Skin of body (tissue), 3 donors: ENCODE measurements at places on chromosomes 2 and 18. TPM values are rescaled to one million over a fixed set of nuclear protein-coding genes. Genes with fewer than 3 reads are reported as not detected.
A peak's percentile ranks its signal among the peaks of the same experiment; 100 is the strongest.

The RASGRP3 gene
- 22.2 TPM for total RNA-seq

The ATP8B1 gene
- 23.0 TPM for total RNA-seq

The RAB6D gene
- total RNA-seq, result not detected

The SOX11 gene
- total RNA-seq, result 6.6 TPM

The RNF103 gene
- 27.7 TPM for total RNA-seq

The PCARE gene
- 0.10 TPM for total RNA-seq

GRCh38 chr2:162656516-162656915 lies 182.1 kb downstream of the KCNH7 start:
- DNase-seq, result no peak

GRCh38 chr18:51578406-51578980 lies 381.0 kb upstream of the MEX3C start:
- peak; percentile 23 for DNase-seq

DNA sequence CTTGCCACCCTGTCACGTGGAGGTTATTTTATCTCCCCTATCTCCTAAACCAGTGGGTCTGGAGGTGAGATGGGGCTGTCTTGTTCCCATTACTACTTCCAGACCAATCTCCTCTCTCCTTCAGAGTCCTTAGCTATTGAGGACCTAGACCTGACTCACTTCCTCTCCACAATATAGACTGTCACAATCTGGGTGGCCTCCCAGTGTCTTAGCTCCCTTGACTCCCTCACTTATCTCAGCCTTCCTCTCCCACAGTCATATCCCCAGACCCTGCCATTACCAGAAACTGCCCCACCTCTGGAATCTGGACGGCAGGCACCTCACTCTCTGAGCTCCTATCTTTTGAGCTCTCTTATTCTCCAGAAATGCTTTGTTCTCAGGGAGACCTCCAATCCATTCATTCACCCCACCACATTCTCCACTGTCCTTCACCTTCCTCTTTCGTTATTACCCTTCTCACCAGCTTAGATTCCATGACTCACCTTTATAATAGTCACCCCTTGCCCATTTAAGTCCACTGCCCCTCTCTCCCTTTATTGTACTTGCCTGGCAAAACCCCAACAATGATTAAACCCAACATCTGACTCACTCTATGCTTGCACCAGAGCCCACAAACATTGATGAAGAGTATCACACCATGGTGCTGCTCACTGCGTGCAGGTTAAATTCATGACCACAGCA lies 23.3 kb upstream of the SIX3 start:
- no peak for DNase-seq

DNA sequence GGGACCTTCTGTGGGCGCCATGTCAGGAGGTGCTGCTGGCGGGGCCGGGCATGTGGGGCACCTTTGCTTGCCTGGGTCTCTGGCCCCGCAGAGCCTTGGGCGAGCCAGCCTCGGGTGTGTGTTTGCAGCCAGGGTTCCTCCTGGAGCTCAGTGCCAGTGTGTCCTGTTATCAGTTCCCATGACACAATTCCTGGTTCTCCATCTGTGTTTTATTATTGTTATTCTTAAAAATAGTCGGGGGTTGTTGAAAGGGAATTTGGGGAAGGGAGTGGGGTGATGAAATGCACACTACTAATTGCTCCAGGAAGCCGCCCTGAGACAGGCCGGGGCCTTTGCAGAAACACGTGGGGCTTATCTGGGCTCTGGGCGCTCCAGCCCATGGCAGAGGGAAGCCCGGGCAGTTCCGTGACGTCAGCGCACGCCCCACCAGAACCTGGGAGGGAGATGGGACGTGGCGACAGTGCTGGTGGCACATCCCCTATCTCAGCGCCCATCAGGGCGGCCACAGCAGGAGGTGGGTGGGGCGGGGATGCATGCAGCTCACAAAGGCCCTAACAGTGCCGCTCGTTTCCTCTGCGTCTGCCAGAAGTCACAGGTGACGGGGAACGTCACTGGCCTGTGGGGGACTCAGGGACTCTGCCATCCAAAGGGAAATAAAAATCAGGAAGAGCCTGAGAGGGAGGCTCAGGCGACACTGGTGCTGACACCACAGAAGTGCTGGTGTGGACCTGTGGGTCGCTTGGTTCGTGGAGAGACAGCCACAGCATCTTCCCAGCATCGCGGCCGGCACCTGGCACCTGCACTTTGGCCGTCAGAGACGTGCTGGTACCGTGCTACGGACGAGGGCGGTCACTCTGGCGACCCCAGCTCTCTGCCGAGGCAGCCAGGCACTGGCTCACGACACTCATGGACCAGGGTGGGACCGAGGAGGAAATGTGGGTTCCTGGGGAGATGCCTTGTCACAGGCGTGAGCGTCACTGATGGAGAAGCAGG lies 131.0 kb downstream of the NFATC1 start:
- no peak for DNase-seq

DNA sequence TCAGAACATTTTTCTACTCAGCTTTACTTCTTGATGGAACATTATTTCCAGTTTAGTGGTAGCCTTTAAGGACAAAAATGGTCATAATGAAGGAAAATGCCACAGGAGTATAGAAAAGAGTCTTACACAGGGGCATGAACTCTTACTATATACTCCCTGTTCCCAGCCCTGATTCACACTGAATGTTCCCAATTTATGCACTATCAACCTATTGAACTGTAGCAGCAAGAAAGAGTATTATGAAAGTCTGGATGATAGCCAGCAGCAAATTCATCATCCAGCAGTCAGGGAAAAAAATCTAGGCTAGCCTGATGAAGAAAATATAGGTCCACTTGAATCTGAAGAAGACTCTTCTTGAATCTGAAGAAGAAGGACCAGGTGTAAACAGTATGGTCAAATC lies 1170.3 kb upstream of the CHAC2 start:
- DNase-seq, result no peak

GRCh38 chr18:7480879-7481278 lies 86.2 kb upstream of the PTPRM start:
- no peak for DNase-seq

- DNase-seq, result no peak
These were observed 45.8 kb upstream of the FLACC1 start for GRCh38 chr2:201402651-201403562.

DNA sequence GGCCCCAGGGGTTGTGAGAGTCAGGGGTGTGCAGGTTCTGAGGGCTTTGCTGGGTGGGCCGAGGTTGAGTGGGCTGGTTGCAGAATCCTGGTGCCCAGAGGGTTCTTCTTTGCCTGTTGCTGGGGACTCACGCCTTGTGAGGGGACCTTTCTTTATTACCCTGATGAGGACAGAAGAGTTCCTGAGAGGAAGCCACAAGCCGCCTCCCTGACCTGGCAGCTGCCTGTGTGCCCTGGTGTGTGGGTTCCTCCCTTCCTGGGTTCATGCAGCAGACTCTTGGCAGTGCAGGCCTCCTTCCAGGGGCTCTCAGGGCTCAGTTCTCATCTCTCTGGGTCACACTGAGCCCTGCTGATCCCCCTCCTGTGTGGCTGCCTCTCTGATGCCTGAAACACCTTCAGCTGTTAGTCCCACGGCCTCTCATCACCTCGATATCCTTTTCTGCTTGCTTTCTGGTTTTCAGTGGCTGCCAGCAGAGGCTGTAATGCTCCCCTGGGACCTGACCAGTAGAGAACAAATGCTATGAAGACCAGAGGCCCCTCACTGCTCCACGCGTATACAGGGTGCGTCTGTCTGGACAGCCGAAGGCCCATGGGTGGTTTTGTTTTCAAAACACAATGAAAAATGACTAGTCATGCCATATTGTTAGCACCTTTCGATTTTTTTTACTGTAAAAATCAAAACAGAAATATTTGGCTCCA lies 191.3 kb downstream of the AGAP1 start:
- no peak for DNase-seq

- DNase-seq, result no peak
These were observed 4.9 kb downstream of the VIT start for GRCh38 chr2:36701391-36701795.

DNA sequence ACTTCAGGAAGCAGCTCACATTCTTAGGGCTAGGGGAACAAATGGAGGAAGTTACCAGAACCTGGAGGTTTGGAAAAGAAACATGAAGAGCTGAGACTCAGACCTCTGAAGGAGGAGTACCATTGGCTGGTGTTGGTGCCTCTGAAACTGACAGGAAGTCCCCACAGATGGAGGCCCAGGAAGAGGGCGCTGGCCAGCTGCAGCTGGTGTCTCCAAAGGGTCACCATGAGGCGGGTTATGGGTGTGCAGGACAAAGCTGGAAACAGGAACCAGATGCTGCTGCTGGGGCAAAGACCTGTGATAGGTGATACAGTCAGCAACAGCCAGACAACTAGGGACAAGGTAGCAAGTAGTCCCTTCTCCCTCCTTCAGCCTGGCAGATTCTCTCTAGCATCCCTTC lies 136.5 kb upstream of the SERPINE2 start:
- no peak for DNase-seq

DNA sequence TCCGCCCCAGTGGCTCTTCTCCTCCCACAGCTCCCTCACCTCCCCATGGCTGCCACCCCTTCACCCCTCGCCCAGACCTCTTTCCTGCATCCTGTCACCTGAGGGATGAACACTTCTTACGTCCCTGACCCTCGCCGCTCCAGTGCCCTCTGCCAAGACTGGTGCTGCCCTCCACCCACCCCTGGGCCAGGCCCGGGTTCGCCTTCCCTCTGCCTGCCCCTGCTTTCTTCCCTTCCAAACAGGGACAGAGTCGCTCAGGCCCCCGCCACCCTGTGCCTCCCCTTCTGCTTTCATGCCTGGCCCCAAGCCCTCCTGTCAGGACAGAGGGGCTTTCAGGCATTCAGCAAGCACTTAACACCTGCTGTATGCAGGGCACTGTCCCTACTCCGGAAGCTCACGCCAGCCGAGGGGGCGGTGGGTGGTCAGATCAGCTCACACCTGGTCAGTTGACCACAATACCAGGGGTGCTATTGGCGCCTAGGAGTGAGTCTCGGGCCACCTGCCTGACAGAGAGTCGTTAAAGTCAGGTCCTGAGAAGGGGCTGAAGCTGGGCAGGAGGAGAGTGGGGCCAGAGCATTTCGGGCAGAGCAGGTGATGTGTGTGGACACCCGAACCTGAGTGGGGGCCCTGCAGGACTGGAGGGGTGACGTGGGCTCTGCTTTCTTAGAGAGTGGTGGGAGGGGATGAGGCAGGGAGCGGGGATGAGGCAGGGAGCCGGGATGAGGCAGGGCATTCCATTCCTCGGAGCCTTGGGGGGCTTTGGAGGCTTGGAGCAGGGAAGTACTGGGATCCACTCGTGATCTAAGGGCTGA lies 26.0 kb upstream of the HPCAL1 start:
- no peak for DNase-seq

- no peak for DNase-seq
These were observed 288.5 kb upstream of the HNMT start for GRCh38 chr2:137675584-137676327.

- DNase-seq, result no peak
These were observed 749.6 kb upstream of the VRK2 start for GRCh38 chr2:57296795-57297517.

GRCh38 chr18:31046916-31047315 lies 4.4 kb upstream of the DSC3 start:
- no peak for DNase-seq

GRCh38 chr2:20080428-20080827 lies 29.0 kb upstream of the LAPTM4A start:
- DNase-seq, result no peak

DNA sequence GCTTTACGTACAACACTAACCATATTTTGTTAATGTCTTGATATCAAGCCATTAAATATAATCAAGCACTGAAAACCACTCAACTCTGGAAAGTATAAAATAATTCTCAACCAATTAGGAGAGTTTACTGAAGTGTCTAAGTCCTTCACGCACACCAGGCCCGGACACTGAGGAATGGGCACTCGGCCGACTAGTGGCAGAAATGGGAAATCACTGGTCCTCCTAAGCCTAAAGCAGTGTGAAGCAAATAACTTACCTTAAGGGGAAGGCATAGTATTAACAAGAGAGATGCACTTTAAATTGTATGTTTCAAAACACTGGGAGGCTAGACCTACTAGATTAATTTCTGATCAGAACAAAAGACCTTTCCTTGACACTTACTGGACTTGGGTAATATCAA lies 45.7 kb downstream of the FAM210A start:
- no peak for DNase-seq

- DNase-seq, result peak; percentile 8
These were observed at the start of gene SPDYA for GRCh38 chr2:28810384-28811285. SPDYA (plus strand) TSS chr2:28810834; CDS start chr2:28816015, 5,181 bp downstream.

- no peak for DNase-seq
These were observed 288.9 kb downstream of the SLC4A3 start for GRCh38 chr2:219916281-219916680.

DNA sequence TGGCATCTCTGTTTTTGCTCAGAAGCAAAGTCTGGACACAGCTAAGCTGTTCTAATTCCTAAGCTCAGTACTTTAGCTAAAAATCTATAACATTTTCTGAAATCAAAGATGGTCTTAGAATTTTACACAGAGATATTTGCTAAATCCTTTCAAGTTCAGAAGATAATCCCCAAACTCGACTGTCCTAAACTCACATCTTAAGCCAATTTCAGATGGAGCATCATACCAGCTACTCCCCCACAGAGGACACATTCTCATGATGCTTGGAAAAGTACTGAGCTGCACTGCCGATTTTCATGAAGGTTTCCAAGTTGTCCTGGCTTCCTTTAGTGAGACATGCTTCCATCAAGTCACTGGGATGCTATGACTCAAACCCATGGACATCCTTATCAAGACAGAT lies 535.5 kb downstream of the SUCLG1 start:
- DNase-seq, result no peak

GRCh38 chr2:143545059-143545948 lies 416.1 kb downstream of the ARHGAP15 start:
- DNase-seq, result peak; percentile 79

- no peak for DNase-seq
These were observed 21.8 kb upstream of the KCNJ13 start for GRCh38 chr2:232798187-232798586.

GRCh38 chr18:9103376-9103873 lies 926 bp downstream of the NDUFV2 start:
- DNase-seq, result peak; percentile 54
